NCI-H510A treated with DMSO at 0.1 percent for 48 hours (cell line): ENCODE measurements at places on chromosomes 3 and 15.
A peak's percentile ranks its signal among the peaks of the same experiment; 100 is the strongest.

DNA sequence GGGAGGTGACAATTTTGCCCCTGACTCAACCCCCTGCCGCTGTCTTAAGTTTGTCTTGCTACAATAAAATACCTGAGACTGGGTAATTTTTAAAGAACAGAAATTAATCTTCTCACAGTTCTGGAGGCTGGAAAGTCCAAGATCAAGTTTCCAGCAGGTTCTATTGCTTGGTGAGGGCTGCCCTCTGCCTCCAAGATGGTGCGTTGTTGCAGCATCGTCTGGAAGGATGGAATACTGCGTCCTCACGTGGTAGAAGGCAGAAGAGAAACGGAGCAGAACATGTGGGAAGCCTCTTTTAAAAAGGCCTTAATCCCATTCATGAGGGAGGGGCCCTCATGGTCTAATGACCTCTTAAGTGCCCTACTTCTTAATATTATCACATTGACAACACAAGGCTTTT lies 87.3 kb upstream of the SNTN start:
- DNase-seq = no peak

GRCh38 chr3:2802429-2802828 lies 307.7 kb downstream of the IL5RA start:
- no peak for DNase-seq

DNA sequence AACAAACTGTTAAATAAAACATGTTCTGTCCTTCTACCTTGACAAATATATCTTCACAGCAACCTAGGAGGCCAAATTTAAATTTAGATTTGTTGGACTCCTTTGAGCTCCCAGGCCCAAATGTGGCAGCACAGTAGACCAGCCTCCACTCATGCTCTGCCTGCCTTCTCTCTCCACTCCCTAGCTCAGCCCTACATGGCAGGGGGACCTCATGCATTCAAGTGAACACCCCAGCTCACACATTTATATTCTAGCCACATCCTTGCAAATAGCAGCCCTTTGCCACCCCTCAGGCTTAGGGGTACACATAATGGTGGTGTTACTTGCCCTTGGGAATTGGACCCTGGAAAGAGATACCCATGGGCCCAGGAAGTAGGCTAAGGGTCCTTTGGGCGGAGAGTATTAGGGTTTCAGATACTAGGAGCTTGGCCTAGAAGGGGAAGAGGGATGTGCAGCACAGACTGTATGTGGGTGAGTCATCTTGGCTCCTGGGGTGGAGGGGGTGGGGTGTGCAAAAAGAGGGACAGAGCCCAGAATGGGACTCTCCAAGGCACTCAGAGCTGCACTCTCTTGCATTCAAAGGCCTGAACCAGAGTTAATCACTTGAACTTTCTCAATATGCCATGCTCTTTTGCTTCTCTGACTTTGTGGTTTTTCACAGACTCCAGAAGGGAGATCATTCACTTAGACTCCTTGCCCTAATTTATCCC lies 268.4 kb upstream of the ROPN1 start:
- DNase-seq = no peak

DNA sequence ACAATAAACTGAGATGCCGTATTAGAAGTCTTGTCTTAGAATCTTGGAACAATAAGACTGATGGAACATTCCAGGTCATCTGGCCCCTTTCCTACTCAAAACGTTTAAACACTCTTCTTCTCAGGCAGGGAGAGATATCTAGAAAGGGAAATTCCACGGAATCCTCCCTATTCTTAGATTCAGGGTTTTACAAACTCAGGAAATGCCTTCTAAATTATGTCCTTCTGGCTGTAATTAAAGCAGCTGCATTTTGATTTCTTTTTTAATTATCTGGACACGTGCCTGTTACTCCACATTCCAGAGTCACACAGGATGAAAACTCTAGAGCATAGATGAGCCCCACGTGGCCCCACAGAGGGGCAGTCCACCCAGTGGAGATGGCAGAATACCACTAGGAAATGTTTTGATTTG lies 41.5 kb upstream of the MTMR10 start:
- no peak for DNase-seq

GRCh38 chr3:22315925-22316324 lies 564.9 kb upstream of the ZNF385D start:
- no peak for DNase-seq

- DNase-seq = no peak
Observed at GRCh38 chr3:77915336-77915735, 875.4 kb downstream of the ROBO2 start.

DNA sequence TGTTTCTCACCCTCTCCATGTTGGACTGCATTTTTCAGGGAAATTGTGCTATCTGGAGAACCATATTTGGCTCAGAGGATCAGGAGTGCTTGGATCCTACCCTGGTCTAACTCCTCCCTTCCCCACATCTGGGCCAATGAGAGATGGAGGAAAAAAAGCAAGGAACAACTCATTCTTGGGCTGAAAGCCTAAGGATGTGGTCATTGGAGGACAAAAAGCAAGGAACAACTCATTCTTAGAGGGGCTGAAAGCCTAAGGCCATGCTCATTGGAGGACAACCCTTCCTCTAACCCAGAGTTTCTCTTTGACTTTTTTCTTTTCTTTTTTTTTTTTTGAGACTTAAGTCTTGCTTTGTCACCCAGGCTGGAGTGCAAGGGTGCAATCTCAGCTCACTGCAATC lies 48.6 kb upstream of the CHRNB4 start:
- no peak for DNase-seq

DNA sequence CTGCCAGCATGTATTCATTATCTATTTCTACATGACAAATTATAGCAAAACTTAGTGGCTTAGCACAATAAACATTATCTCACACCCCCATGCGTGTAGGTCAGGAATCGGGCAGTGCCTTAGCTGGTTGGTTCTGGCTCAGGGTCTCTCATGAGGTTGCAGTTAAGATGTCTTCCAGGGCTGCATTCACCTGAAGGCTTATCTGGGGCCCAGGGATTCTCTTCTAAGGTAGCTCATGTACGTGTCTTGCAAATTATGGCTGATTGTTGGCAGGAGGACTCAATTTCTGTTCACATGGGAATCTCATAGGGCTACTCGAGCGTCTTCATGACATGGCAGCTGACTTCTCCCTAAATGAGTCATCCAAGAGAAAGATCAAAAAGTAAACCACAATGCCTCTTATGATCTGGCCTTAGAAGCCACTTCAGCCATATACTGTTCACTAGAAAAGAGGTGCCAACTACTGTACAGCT lies 42.9 kb upstream of the TSC22D2 start:
- no peak for DNase-seq

DNA sequence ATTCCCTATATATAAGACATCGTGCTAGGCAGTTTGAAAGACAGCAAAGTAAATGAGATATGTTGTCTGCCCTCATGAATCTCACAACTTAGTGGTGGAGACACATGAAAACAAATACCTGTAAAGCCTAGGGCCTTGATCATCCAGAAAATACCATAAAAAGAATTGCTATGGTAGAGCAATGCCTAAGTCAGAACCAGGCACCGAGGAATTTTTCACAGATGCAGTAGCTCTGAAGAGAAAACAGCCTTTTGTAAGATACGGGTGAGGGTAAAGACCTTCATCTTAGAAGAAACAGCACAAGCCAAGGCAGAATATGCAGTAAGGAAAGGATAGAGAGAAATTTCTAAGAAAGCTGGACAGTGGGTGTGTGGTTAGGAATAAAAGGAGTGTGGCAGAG lies 36.1 kb downstream of the CD200R1L start:
- no peak for DNase-seq

GRCh38 chr3:154149286-154149685 lies 28.1 kb downstream of the ARHGEF26 start:
- DNase-seq = no peak

DNA sequence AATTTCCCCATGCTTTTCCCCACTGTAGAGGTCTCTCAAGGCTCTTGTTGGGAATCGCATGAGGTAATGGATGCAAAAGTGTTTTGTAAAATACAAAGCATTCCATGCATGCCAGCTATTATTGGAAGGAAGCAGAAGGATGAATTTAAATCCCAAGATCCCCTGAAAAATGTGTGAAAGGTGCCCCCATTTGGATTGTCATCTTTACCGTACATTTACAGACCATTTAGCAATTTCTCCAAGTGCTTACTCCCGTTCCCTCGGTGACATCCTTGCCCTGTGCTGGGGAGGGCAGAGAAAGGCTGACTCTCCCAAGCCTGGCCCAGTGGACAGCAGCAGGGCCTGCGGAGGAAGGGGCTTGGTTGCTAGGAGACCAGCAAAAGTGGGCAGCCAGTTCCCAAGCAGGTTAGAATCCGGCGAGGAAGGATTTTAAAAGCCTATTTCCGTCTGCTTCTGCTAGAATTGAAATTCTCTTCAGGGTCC lies 31.1 kb upstream of the NEO1 start:
- DNase-seq = no peak

- no peak for DNase-seq
Observed at GRCh38 chr3:46612324-46612723, at the start of gene FAM240A. Gene FAM240A, plus strand, starts transcription at chr3:46612525. Its CDS starts 159 bp downstream, at chr3:46612684.

DNA sequence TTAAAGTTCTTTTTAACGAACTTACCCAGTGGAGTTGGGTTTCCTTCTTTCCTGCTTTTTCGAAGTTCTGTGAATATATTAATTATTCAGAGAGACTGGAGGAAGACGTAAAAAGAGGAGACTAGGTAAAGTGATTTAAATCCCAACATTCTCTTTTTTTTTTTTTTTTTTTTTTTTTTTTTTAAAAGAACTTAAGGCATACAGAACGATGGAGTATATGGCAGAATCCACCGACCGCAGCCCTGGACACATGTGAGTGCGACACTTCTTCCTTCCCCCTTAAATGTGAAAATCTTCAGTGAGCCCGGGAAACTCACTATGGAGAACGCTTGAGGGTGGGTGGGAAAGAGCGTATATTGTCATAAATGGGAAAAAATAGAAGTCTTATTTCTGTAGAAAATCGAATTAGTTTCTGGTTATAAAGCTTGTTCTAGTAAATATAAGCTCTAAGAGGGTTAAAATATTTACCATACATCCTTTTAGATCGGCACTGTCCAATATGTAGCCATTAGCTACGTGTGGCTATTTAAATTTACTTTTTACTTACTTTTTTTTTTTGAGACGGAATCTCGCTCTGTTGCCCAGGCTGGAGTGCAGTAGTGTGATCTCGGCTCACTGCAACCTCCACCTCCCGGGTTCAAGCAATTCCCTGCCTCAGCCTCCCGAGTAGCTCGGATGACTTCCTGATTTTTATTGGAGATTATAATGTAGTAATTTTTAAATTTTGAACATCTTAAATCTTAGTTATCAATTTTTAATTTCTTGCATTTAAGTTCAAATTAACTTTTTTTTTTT lies 892 bp downstream of the NMD3 start:
- no peak for DNase-seq

- peak; percentile 77 for DNase-seq
Observed at GRCh38 chr15:86483936-86484335, 404.3 kb downstream of the AGBL1 start.

DNA sequence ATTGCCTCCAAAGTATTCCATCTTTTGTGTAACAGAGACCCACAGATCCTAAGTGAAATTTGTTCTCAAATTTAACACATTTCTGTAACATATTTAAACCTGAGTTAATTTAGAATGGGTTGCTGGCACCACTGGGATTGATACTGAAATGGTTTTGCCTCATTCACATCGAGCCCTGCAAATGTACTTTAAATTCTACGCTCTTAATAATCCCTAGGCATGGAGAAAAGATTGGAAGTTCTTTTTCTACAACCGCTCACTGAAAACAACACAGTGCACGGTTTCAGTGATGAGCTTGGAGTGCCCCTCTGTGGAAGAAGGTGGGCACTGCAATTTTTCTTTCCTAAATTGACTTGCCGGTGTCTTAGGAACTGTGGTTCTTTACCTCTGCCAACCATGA lies 109.9 kb upstream of the ATP11B start:
- DNase-seq = peak; percentile 92

DNA sequence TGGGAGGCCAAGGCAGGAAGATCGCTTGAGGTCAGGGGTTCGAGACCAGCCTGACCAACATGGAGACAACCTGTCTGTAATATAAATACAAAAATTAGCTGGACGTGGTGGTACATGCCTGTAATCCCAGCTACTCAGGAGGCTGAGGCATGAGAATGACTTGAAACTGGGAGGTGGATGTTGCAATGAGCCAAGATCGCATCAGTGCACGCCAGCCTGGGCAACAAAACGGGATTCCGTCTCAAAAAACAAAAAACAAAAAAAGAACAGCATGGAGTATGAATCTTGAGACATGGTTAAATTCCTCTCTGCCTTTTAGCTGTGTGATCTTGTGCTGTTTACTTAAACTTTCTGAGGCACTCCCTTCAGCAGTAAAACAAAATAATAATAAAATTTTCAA lies 244.9 kb downstream of the FGF12 start:
- DNase-seq = no peak

- DNase-seq = no peak
Observed at GRCh38 chr3:114128231-114128630, 50.6 kb downstream of the DRD3 start.

DNA sequence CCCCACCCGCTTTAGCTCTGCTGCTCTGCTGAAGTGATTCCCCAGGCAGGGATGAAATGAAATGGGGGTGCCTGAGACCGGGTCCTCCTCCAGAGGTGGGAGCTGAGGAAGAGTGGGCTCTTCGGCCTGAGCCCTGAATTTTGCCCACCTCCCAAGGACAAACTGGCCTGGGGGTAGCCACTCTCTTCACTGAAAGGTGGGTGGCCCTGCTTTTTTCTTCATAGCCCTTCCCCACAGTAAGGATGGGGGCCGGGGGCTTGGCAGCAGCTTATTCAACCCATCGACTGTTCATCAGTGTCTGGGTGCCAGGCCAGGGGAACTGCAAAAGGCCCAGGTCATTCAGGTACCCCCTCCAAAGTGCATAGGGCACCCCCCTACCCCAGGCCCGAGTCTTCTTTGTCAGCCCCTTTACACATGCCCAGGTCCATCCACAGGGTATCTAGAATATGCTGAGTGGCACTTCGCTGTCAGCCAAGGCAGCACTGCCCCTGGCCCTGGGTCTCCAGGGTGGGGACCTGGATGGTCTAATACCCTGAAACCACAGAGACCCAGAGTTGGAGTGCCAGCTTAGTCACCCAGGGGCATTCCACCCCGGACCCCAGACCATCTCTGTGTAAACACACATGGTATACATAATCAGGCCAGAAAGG lies 7.9 kb downstream of the SCN5A start:
- DNase-seq = no peak

DNA sequence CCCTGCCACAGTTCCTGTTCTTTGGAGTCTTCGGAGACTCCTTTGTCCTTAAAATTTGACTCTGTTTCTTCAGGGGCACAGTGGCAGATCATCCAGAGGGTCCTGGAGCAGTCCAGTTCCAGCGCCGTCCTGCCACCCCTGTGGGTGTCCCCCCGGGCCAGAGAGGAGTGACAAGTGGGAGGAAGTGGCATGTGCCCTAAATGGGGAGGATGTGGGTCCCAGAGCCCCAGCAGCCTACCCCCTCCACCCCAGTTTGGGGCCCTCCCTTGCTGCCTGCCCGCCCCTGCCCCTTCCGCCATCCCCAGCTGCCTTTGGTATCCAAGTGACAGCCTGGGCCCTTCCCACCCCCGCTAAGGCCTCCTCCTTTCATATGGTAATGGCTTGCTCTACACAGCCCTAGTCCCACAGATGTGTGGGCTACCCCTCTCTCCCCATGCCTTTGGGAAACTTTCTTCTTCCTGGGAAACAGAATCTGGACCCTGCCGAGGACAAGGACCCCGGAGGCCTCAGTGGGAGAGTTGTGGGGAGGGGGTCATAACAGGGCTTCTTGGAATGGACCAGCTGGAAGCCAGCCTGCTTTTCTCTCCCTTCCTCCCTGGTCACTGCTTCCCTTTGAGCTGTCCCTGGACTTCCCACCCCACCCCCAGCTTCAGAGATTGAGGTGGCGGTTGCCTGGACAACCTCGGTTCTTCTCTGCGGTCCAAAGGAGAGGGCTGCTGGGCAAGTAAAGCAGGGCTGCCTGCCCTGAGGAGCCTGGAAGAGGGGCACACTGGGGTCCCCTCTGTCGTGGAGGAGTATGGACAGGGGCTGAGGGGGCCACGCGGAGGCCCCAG lies 43.2 kb downstream of the KLHL25 start:
- no peak for DNase-seq
